ENCODE measurements at places on chromosomes 3 and 15. TPM values are rescaled to one million over a fixed set of nuclear protein-coding genes. Genes with fewer than 3 reads are reported as not detected.

SPINT1 gene
- 6.6 TPM for total RNA-seq

DPPA4 gene
- total RNA-seq, result 1.1 TPM

TIMP4 gene
- total RNA-seq, result not detected

IL16 gene
- total RNA-seq, result 319 TPM

GUCA1C gene
- total RNA-seq, result not detected

SEMA3G gene
- 0.75 TPM for total RNA-seq

TRNT1 gene
- total RNA-seq, result 28.6 TPM

STAC gene
- not detected for total RNA-seq

CHRM5 gene
- not detected for total RNA-seq

POLQ gene
- 0.47 TPM for total RNA-seq

RASSF1 gene
- 73.7 TPM for total RNA-seq

- no peak for DNase-seq
Observed at GRCh38 chr15:65310431-65311137, 6.1 kb downstream of the RNU5B-1 start.

DNA sequence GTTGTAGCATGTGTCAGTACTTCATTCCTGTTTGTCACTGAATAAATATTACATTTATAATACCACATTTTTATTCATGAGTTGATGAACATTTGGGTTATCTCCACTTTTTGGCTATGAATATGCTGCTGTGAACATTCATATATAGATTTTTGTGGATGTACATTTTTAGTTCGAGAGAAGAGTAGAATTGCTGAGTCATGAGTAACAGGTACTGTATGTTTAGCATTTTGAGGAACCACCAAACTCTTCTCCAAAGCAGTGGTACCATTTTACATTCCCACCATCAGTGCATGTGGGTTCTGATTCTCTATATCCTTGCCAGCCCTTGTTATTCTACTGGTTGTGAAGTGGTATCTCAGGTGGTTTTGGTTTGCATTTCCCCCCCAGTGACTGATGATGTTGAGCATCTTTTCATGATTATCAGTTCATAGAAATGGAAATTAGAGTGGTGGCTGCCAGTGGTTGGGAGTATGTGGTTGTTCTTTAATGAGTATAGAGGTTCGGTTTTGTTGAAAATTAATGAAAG lies 59.6 kb downstream of the CCDC66 start:
- DNase-seq, result no peak

- DNase-seq, result no peak
Observed at GRCh38 chr15:33722005-33722672, 246.2 kb upstream of the CHRM5 start.

DNA sequence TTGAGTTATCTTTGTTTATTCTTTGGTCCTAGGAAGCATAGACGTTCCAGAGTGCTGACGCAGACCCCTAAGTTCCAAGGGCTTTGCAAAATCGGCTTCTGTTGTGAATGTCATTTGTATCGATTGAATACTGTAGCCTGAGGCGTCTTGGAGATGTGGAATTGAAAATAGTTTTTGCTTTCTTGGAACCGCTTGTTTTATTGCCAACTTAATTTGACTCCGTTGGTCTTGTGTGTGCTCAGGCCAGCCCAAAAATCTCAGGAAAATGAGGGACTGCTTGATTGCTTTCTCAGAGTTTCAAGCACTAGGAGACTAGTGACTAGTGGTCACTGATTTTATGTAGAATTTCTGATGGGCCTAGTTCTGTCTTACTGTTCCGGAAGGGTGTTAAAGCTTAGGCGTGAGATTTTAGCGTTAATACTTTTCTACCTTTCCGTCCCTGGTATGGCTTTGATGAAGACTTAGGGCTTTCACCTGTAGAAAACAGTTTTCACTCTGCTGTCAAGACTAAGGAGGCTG lies 263 bp upstream of the UTS2B start:
- DNase-seq, result no peak

- DNase-seq, result no peak
Observed at GRCh38 chr3:62266668-62267283, 106.6 kb downstream of the FEZF2 start.

DNA sequence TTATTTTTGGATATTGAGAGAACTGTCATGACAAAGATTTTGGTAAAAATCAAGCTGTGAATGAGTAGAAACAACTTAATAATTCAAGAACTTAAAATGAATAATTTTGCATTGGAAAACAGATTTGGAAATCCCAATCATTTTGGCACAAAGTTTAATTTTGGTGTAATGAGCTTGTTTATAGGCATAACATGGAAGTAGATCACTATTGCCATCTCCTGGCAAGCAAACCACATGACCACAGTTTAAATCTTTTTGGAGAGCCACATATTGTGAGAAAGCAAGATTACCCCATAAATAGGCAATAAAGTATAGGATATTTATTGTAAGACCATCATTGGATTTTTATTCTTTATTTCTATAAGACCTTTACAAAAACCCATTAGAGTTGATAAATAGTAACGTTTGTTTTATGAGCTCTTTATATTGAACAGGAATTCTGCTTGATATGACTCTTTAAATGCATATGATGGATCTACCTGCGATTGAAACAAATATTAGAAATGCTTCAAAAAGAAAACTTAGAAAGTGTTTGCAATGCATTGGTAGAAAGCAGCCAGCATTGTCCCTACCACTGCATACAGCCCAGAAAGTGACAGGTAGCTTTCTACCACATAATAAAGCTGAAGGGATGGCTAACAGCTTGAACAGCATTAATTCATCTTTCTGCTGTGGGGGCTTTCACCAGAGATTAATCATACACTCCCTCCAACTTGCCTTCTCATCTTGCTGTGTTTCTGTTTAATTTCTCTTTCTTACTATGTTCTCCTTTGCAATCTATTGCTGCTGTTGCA lies 766.8 kb downstream of the TBL1XR1 start:
- no peak for DNase-seq

DNA sequence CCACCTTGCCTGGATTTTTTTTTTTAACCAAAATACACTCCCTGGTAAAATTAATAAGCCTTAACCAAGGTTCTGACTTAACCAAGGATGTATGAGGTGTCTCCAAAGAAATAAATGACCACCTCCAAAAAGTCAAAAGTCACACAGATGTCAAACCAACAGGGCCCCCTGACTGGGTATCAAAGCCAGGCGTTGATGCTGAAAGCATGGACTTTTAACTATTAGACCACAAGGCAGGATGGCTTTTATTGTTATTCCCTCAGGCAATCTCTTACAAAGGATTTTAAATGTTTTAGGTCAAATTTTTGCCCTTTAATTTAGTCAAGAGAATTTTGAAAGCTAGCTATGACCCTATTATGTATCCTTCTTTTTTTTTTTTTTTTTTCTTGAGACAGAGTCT lies 60.4 kb downstream of the OSTN start:
- no peak for DNase-seq

DNA sequence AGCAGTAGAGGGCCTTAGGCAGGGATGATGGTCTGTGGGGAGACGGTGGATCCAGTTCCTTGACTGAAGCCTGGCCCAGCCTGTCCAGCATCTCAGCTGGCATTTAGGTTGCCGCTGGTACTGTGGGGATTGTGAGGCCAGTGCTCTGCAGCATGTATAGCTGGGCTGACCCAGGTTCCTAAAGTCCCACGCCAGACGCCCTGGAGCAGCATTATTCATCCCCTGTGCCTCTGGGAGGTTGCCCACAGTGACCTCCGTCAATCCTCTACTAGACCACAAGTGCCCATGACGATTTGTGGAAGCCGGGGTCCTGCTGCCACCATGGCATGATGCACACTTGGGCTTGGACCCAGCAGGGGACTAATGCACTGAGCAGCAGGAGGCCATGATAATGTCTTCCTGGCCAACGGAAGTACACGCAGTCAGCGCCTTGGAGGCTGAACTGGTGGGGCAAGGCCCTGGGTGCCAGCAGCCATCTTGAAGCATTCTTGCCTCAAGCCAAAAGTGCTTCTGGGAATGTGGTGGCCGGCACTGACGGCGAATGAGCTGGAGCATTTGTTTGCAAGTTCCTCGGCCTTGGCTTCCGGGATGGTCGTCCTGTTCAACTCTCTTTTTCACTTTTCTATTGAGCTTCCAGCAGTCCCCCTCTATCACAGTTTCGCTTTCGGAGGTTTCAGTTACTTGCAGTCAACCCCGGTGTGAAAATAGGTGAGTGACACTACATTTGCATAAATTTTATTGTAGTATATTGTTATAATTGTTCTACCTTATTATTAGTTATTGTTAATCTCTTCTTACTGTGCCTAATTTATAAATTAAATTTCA lies 949.4 kb downstream of the ROBO1 start:
- DNase-seq, result no peak

- no peak for DNase-seq
Observed at GRCh38 chr15:50964075-50964474, 55.6 kb downstream of the AP4E1 start.

GRCh38 chr3:1908651-1909445 lies 189.8 kb upstream of the CNTN4 start:
- DNase-seq, result no peak

GRCh38 chr3:160686955-160687535 lies 10.1 kb downstream of the ARL14 start:
- DNase-seq, result no peak

DNA sequence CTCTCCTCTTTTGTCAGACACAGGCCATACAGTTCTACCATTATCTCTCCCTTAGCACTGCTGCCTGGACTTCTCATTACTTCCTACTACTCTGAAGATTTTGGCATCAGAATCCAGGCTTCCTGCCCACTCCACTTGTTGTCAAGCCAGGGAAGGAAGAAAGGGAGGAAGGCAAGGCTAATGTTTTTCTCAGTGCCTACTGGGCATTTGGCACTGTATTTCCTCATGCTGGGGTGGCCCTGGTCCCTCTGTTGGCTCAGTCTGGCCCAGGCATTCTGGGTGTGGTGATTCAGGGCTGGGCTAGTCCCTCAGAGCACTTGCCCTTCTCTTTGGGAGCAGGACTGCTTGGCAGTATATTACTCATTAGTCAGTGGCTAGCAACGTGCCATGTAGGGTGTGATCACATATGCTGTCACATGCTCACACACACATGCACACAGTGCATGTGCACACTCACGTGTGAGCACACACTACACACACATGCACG lies 52.9 kb downstream of the BSN start:
- no peak for DNase-seq

- no peak for DNase-seq
Observed at GRCh38 chr3:42101048-42101447, 9.9 kb downstream of the TRAK1 start.

GRCh38 chr3:37218206-37218605 lies 43.8 kb upstream of the LRRFIP2 start:
- DNase-seq, result no peak

DNA sequence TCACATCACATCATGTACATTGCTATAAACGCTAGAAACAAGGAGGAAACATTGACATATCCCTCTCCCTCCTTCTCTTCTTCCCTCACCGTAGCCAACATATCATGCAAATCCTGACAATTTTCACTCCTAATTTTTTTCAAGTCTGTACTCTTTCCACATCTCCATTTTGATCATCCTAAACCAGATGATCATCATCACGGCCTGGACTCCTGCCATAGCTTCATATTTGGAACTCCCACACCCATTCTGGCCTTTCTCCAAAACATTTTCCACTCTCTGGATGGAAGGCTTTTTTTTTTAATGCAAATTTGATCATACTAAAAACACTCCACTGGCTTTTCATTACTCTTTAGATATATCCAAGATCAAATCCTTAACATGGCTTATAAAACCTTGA lies 248.0 kb upstream of the CNTN3 start:
- no peak for DNase-seq

DNA sequence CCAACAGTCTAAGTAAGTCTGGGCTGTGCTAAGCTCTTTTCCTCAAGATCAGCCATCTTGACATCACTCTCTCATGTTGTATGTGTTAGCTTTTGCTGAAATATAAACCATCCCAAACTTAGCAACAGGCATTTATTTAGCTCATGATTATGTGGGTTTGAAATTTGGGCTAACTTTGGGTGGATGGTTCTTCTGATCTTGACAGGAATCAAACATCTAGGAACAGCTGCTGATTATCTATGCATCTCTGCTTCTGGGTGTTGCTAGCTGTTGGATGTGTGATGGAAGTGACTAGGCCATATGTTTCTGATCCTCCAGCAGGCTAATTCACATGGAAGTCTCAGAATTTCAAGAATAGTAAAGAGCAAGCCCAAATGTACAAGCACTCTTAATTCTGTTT lies 615.2 kb upstream of the TGFBR2 start:
- DNase-seq, result no peak

DNA sequence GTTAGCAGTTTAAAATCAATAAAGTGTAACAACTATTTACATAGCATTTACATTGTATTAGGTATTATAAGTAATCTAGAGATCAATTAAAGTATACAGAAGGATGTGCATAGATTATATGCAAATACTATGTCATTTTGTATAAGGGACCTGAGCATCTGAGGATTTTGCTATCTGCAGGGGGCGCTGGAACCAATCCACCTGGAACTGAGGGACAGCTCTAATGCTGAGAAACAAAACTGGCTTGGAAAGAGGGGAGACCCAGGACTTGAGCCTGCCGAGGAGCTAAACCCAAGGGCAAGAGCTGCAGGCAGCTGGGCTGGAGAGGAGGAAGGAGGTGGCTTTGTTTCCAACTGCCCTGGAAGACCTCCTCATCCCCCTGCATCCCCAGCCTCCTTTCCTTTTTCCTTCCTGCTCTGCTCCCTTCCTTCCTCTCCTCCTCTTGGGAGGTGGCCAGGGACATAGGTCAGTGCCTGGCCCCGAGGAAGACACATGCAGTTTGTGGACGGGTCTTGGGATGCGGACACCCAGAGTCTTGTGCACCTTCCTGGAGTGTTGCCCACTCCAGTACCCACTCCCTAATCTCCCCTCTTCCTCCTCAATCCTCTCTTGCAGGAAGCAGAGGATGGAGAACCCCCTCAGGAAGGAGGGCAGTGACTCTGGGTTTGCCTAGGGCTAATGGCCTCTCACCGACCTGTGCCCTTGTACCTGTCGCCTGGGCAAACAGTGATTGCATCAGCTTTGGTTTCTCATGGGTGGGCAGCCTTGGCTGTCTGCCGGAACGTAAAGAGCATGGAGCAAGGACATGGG lies 825 bp upstream of the RTP3 start:
- peak; percentile 60 for DNase-seq

DNA sequence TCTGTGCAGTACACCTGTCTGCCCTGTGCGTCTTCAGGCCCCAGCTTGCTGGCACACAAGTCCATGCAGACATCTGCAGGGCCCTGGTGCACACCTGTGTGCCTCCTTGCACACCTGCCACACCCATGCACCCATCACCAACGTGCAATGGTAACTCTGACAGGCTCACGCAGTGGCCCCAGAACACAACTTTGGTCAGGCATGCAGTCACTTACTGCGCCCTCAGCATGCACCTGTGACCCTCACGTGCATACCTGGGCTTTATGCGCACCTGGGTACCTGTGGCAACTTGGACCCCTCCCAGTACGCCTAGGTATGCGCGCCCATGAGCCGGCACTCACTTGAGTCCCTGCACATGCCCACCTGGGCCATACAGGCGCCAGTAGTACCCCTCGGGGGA lies 1.7 kb downstream of the PLXND1 start:
- DNase-seq, result no peak

GRCh38 chr3:26347150-26347549 lies 275.4 kb upstream of the LRRC3B start:
- DNase-seq, result no peak

DNA sequence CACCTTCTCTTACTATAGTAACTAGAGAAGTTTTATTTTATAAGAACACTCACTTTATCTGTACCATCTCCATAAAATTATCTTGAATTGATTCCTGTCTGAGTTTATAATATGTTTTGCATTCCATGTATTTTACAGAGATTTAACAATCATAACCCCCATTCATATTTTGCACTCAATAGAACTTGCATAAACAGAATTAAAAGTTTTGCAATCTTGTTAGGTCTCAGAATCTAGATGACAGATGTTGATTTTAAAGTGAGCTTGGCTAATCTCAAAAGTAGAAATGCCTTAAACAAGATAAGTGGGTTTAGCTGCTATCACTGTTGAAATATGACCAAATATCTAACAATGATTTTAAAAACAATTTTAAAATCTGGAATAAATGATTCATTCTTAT lies 107.9 kb upstream of the EPHA6 start:
- DNase-seq, result no peak

Measured in T-cell (primary cell).